ENCODE measurements at places on chromosomes 2 and 18.

DNA sequence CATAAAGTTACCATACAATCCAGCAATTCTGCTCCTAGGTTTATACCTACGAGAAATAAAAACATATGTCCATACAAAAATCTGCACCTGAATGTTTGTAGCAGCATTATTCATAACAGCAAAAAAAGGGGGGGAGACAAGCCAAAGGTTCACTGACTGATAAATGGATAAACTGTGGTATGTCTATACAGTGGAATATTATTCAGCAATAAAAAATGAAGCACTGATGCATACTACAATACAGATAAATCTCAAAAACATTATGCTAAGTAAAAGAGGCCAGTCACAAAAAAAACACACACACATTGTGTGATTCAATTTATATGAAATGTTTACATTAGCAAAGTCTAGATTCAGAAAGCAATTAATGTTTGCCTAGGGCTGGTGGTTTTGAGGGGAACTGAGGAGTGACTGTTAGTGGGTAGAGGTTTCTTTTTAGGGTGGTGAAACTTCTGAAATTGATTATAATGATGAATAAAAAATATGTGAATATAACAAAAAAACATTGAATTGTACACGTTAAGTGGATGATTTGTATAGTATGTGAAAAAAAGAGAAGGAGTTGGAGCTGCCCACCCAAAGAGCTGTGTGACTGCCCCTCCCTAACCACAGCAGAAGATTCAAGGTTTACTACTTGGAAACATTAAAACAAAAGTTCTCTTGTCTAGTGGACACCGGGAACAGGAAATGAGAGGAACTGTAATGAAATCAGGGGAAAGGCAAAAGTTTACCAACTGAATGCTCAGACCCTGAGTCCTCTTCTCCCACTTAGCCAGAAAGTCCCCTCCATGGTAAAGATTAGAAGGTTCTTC, 13.4 kb downstream of the COLEC12 start:
- no peak for DNase-seq

DNA sequence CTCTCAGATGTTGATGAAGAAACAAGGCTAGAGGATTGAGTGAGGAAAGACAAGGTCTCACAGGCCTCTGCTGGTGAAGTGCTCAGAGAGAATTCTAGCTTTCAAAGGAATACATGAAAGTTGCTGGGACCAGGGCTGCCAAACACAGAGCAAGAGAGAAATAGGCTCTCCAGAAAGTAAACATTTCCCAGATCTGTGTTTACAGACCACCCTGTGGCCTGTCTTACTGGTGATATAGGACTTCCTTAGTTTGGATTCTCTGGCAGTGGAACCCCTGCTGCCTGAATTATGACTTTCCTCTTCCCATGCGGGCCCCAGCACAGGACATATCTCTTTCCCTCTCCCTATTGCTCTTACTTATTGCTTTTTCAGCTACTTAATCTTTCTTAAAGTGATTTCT, 64.5 kb downstream of the TACR1 start:
- DNase-seq, result no peak

DNA sequence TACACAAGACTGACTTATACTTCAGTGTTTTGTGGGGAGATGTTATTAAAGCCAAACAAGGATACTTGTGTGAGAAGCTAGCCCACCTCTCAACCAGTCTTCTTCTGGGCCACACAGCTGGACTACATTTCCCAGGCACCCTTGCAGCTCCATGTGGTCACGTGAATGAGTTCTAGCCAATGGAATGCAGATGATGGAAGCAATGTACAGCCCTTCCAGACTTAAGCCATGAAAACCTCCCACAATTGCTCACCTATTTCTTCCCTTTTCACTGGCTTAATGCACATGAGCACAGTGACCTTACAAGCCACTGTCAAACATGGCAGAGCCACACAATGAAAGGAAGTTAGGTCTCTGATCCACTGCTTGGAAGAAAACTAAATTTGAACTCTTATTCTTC, 20.4 kb upstream of the FEZ2 start:
- peak; percentile 26 for DNase-seq

DNA sequence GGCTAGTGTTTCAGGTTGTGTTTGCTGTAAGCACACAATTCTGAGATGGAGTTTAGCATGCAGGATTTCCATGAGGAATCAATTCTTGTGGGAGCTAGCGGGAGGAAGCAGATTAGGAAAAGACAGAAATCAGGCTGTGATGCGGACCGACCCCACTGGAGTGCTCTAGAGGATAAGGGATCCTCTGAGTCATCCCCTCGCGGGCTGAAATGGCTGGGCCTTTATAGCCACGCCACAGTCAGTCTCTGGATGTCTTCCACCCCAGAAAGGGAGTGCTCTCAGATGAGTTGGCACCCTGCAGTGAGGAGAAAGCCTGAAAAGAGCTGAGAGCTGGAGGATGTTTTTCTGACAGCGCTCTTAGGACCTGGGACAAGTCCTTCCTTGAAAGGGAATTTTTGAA, 102.4 kb downstream of the GALNT3 start:
- no peak for DNase-seq

DNA sequence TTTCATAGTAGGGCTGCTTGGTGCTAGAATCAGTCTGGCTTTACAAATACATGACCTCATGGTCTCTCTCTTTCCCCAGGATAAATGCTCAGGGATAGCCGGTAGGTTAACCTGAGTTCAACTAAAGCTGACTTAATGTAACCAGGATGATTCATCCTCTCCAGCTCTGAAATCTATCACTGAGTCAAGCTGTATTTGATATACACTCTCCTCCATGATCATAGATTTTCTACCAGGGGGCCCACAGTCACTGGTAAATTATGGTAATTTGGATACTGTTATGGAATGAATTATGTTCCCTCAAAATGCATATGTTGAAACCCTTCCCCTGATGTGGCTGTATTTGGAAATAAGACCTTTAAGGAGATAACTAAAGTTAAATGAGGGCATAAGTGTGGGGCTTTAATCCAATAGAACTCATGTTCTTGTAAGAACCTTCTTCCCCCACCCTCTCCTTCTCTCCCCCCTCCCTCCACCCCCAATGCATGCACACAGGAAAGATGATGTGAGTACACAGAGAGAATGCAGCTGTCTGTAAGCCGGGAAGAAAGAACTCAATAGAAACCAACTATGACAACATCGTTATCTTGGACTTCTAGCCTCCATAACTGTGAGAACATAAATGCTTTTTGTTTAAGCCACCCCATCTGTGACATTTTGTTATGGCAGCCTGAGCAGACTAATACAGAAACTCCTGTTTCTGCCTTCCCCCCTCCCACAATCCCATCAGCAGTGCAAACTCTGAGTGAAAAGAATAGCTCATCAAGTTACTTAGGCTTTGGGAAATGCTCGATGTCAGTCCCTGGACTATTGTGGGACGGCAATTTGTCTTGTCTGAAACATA, 134.9 kb upstream of the KYNU start:
- no peak for DNase-seq

DNA sequence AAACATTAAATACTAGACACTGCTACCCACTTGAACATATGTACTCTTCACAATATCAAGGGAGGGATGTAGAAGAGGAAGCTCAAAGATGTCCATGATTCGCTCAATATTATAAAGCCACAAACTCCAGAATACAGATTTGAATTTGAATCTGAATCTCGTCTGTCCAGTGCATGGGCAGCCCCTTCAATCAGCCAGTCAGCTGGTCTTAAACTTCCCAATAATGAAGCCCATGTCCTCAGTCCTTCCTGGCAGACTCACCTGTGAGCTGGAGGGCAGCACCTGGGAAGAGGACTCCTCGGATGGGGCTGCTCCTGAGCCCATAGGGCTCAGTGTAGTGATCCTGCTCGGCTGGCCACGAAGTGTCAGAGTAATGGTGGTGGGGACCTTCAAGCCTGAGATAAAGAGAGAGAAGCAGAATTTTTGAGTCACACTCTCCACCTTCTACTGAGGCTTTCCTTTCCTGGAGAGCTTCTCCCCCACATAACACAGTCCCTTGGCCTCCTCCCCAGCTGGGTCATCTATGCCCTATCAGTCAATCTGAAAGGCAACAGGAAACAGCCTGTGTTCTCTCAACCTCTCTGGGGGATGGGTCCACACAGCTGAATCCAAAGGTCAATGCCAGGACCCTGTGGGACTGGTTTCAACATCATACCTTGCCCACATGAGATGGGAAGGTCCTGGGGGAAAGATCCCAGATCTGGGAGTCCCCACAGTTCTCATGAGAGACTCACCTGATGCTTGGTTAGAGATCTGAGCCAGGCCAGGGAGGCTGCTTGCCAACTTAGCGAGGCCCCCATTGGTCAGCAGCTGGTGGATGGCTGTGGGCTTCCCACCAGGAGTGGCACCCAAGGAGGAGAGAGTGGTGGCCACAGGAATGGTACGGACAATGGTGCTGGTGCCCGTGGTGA, 36.5 kb downstream of the KANSL3 start:
- DNase-seq, result peak; percentile 30
